ENCODE measurements at places on chromosomes 16 and 17.

- DNase-seq: no peak
These were observed 611 bp downstream of the RRAD start for GRCh38 chr16:66924527-66925321.

DNA sequence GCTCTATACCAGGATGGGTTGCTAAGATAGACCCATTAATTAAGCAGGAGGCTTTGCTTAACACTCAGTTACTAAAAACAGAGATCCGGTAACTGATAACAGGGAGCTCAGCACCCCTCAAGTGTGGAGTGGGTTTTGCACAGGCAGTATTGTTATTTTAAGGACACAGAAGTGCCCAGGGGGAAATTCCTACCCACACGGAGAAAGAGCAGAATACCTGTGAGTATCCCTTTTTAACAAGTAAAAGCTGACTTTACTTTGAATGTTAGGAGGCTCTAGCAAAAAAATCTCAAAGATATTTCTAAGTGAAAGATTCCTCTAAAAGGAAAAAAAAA, 32.8 kb upstream of the HAS3 start:
- no peak for DNase-seq

DNA sequence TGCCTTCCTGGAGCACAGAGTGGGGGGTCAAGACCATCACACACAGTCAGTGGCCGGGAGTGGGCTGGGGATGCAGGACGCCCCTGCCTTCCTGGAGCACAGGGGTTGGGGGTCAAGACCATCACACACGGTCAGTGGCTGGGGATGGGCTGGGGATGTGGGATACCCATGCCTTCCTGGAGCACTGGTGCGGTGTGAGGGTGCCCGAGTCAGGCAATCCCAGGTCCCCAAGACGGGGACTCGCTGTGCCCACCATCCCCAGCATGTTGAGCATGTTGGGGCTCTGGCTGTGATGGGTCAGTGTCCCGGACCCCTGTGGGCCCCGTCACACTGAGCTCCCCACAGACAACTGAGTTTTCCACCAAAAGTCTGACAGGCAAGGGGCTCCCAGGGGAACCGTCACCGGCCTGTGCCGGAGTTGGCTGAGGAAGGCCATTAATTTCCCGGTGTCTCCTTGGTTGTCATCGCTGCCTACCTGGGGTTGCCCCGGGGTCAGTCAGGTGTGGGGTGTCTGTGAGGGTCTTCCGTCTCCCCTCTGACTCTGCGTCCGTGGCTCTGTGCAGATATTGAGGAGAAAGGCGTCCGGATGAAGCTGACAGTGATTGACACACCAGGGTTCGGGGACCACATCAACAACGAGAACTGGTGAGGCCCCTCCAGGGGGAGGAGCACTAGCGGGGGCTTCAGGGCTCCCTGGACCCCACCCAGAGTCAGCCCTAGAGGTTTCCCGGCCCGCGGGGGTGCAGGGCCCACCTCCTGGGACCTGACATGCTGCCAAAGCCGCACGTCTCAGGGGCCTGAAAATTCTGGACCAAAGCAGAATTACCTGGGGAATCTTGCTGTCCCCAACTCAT, 347.1 kb downstream of the SEC14L1 start:
- DNase-seq: no peak

DNA sequence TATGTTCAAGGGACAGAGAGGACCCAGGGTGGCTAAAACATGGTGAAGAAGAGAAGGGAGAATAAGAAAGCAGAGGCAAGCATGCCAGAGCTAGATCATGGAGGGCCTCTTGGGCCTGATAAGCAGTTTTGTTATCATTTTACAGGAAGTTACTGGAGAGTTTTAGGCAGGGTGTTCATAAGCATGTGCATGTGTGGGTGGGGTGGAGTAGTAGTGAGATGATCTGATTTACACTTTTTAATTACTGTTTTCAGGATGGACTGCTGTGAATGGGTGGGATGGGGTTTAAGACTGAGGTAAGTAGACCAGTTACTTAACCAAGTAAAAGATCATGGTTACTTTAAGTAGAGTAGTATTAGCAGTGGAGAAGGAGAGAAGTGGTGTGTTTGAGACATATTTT, 173.6 kb downstream of the PHKB start:
- DNase-seq: no peak

DNA sequence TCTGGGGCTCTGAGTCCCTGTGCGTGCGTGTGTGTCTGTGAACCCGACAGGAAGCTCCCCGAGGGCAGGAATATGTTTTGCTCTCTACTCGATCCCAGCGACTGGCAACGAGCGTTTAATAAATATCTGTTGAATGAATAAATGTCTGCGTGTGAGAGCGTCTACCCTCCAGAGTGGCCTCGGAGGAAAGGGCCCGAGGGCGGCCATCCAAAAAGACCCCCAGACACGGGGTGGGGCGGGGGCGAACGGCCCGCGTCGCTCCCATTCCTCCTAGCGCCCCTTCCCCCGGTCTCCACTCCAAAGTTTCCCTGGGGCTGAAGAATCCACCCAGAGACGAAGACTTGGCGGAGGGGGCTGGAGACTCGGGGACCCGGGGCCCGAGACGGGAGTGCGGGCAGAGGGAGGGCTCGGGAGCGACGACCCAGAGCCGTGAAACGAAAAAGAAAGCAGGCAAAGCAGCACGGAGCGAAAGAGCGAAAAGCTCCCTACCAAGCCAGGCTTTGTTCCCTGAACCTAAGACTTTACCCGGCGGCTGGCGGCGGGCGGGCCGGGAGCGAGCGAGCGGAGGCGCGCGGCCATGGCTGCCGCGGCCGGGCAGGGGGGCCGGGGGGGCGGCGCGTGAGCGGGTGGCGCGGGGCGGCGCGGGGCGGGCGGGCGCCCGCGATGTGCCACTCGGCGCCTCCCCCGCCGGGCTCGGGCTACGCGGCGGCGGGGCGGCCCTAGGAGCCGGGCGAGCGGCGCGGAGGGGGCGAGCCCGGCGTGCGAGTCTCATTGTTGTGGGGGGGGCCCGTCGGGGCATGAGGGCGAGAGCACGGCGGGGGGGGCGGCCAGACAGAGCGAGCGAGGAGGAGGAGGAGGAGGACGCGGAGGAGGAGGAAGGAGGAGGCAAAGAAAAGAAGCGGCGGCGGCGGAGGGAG, at the start of gene MLLT6:
Gene MLLT6, plus strand, starts transcription at position 668 of the 917 bp plus-strand sequence. CDS start 360 bp downstream, outside the sequence.
- DNase-seq: no peak

DNA sequence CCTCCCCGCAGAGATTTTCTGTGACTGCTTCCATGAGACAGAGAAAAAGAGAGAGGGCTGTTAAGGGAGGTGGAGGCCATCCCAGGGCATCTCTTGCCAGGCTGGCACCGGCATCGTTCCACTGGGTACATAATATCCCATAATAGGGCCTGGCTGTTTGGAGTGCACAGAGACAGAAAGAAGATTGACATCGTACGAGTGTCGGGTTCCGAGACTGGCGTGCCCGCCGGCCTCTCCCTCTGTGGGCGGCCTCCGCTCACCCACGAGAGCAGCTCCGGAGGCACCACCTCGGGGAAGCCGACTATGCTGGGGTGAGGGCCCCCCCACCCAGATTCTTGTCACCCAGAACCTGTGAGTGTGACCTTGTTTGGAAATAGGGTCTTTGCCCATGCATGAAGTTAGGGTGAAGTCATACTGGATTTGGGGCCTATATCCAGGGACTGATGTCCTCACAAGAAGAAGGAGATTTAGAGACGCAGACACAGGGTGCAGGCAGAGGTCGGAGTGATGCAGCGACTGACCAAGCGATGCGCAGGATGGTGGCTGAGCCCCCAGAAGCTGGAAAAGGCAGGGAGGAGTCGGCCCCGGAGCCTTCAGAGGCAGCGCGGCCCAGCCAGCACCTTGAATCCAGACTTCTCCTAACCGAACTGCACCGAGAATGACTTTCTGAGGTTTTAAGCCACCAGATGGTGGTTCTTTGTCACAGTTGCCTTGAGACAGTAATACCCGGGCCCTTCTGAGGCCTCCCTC, 101.8 kb upstream of the CIBAR2 start:
- no peak for DNase-seq

DNA sequence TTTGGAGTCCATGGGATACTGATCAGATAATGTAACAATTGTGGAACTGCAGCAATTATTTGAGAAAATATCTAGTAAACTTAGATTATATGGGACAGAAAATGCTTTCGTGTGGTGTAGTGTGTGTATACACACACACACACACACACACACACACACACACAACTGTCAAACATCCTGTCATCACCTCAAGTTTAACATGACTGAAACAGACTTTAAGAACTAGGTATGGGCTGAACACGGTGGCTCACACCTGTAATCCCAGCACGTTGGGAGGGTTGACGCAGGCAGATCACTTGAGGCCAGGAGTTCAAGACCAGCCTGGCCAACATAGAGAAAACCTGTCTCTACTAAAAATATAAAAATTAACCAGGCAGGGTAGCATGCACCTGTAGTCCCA, 544 bp upstream of the EVI2A start:
- DNase-seq: no peak

DNA sequence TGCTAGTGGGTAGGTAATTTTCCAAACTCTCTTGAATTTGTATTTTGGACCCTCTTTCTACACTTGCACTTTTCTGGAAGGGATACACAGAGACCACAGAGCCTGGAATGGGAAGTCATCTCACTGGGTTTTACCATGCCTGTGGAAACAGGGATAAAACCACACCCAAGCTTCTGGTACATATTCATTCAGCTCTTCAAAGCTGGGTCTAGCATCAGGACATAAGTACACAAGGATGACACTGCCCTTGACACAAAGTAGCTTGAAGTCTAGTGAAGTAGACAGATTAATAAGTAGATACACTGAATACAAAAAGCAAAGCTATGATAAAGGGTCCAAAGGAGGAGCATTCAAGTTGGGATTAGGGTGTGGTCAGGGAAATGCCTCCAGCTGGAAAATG, 118.2 kb downstream of the CDH11 start:
- DNase-seq: no peak

DNA sequence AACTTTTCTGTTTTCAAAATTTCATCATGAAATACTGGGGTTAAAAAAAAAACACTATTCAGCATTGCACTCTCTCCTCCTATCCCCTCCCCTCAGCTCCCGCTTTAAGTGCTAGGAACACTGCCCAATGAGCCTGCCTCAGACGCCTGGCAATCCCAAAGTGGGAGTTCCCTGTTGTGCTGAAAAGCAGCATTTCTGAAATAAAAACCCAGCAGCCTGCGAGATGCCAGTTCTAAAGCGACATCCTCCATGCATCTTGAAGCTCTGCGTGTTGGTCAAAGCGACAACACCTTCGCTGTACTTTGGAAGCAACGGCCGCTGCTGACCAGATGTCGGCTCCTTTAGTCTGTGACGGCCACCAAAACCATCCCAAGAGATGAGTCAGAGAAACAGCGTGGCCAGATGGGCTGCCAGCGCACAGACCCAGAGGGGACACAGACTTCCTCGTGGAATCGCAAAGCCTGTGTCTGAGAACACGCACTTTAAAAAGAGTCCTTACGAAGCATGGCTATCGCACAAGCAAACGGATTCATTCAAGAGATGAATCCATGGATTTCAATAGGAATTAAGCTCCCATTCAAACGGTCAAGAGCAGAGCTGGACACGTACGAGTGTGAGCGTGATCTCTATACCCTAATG, 32.8 kb downstream of the FBXO31 start:
- no peak for DNase-seq

GRCh38 chr17:82956146-82956725, 116.4 kb upstream of the ZNF750 start:
- DNase-seq: no peak

- no peak for DNase-seq
These were observed 28.5 kb upstream of the TRAP1 start for GRCh38 chr16:3745751-3746355.

DNA sequence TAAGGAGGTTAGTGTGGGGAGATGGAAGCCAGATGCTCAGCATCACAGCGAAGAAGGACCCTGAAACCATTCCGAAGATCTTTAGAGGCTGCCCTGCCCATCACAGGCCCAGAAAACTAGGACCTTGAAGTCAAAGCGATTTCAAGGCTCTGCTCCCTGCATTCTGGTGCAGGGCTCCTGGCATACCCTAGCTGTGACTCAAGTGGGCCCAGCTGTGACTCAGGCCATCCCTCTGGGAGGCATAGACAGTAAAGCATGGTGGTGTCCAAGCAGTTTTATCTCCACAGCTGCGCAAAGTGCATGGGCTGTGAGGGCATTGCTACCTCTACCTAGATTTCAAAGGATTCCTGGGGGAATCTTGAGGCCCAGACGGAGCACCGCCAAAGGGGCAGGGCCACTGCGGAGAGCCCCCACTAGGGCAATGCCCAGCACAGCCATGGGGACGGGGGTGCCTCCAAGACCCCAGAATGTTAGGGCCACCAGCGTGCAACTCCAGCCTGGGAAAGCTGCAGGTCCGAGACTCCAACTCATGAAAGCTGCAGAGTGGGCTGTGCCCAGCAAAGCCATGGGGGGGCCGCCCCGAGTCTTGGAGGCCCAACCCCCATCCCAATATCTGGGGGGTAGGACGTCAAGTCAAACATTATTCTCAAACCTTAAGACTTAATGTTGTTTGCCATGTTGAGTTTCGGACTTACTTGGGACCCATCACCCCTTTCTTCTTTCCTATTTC, 11.7 kb upstream of the ZNF594 start:
- DNase-seq: no peak

DNA sequence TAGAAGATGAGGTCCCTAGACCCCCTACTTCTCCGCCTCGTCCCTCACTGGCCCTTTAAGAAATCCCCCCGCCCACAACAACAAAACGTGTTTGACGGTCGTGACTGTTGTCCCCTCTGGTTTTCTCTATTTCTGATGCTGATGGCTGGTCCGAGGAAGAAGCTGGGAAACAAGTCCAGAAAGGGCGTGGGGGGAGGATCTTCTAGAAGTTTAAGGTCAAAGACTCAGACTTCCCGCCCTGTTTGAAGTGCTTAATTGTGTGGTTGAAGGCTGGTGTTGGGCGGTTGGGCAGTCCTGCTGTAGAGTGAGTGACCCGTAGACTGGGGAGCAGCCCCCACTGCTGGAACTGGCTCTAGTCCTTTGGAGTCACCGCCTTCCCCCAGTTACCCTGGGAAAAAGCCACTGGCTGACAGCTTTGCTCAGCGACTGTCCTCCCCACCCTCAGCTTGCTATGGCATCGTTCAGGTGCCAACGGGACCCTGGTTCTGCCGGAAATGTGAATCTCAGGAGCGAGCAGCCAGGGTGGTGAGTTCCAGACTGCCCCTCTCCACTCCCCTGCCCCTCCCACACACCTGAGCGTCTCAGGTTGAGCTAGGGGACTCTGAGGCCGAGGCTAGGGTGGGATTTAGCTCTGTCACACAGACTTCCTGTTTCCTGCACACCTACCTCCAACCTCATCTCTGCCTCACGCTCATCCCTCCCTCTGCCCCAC, 1.6 kb downstream of the MLLT6 start:
- DNase-seq: no peak

DNA sequence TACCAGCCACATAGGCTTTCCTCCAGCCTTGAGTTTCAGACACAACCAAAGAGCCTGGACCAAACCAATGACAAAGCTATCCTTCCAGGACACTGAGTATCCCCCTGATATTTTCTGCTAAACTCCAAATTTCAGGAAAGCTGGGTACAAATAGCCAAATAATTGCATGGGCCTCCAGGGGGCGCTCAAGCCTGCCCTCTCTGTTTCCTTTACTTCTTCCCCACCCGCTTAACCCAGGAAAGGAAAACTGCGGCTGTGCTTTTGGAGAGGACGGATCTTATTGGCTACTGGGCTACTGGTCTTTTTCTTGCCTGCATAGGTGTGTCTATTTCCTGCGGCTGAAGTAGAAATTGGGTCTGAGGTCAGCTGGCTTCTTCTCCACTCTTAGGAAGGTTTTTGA, 30.1 kb downstream of the GNGT2 start:
- peak; percentile 28 for DNase-seq

- no peak for DNase-seq
These were observed 40.3 kb downstream of the WNT3 start for GRCh38 chr17:46777943-46778915.

GRCh38 chr17:11292491-11292890, 51.5 kb downstream of the SHISA6 start:
- no peak for DNase-seq

All from GM12878 (cell line).